IPS-NIHi11 (cell line): ENCODE measurements at places on chromosomes 13 and 19.

- no peak for DNase-seq
These were observed 226.0 kb upstream of the SERP2 start for GRCh38 chr13:44147648-44148047.

DNA sequence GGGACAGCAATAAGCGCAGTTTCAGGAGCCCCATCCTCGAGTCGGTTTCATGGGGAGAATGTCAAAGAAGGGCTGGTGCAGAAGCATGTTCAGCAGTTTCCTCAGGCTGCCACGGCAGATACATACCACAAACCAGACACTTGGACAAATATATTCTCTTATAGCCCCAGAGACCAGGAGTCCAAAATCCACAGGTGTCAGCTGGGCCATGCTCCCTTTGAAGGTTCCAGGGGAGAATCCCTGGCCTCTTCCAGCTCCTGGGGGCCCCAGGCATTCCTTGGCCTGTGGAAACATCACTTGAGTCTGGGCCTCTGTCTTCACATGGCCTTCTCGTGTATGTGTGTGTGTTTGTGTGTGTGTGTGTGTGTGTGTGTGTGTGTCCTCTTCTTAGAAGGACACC is 164.1 kb downstream of the UQCRFS1 start:
- DNase-seq = no peak

DNA sequence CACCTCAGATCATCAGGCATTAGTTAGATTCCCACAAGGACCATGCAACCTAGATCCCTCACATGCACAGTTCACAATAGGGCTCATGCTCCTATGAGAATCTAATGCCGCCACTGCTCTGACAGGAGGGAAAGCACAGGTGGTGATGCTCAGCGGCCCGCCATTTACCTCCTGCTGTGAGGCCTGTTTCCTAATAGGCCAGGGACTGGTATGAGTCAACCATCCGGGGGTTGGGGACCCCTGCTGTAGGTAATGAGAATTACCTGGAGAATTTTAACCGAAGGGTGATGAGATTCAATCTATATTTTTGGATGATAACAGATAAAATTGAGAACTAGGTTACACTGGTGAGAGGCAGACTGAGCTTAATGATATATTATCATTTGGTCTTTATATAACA is 101.4 kb downstream of the LACC1 start:
- peak; percentile 39 for DNase-seq

DNA sequence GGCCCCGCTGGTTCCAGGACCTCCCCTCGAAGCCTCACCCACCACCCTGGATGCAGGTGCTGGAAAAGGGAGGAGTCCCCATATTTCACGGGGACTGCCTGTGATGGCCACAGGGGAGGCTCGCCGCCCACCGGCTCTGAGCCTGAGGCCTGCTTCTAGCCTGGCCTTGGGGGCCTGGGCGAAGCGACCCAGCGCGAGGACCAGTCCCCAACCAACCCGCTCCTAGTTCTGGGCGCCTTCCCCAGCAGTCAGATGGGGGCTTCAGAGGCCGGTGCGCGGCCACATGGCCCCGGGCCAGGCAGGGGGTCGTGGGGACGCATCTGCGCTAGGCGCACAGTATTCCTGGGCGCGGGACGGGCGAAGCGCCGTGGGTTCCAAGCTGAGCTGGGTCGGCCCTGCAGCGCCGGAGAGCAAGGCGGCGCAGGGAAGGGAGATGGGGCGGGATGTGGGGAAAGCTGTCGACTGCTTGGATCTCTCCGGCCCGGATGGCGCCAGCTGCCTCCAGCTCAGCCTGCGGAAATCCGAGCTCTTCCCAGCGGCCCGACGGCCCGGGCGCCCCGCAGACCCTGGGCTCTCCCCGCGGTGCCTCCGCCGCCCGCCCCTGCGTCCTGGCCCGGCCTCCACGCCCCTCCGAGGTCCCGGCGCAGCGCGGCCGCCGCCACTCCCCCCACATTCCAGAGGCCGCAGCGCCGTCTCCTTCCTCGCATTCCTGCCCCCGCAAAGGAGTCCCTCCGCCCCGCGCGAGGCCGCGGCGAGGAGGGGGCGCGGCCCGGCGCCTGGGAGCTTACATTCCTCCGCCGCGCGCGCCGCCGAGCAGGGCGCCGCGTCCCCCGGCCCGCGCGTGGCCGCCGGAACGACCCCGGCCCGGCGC is at the start of gene WTIP:
WTIP (plus strand) TSS at position 788 of the 871 bp plus-strand sequence. CDS start 217 bp downstream, outside the sequence.
- DNase-seq = peak; percentile 90

GRCh38 chr13:112186091-112186490 is 119.1 kb downstream of the SOX1 start:
- no peak for DNase-seq

DNA sequence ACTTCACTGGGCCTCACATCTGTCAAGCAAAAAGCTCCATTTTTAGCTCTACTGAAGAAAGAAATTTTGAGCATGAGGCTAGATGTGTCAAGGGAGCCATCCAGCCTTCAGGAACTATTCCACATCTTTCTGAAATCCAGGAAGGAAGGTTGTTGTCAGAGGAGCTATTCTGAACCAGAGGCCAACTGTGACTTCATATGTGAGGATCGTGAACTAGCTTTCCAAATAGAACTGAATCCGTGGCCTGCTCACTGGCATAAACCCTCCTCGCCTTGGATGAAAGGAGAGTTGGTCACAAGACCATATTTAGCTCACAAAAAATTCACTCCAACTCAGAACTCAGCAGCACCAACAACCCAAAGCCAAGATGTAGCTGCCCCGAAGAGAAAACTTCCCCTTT is 195.8 kb downstream of the FOXO1 start:
- DNase-seq = no peak

- no peak for DNase-seq
These were observed 216.0 kb downstream of the DNAJC15 start for GRCh38 chr13:43239275-43239840.

GRCh38 chr19:50325310-50326100 is 3.7 kb downstream of the KCNC3 start:
- peak; percentile 96 for DNase-seq
